ENCODE measurements at places on chromosomes 7 and 10.

GRCh38 chr10:110494532-110494931 lies 3.2 kb upstream of the DUSP5 start:
- no peak for DNase-seq

GRCh38 chr10:7365027-7365745 lies 45.6 kb downstream of the SFMBT2 start:
- DNase-seq = no peak

DNA sequence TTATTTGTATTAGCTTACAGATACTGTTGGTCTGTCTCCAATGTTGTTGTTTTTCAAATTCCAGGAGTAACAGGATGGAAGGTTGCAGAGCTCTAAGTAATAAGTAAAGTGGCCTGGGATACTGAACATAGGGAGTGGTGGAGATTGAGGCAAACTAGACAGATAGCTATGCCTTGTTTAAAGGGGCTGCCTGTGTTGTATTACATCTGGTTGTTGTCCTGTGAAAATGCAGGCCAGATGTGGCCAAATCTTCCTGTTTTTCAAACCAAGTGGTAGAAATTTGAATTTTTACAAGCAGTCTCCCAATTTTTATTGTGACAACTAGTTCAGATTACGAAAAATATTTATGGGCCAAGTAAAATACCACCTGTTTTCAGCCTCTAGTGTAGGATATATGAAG lies 33.5 kb downstream of the BICC1 start:
- DNase-seq = no peak

- DNase-seq = no peak
Observed at GRCh38 chr10:30437031-30437841, 3.3 kb downstream of the MAP3K8 start.

DNA sequence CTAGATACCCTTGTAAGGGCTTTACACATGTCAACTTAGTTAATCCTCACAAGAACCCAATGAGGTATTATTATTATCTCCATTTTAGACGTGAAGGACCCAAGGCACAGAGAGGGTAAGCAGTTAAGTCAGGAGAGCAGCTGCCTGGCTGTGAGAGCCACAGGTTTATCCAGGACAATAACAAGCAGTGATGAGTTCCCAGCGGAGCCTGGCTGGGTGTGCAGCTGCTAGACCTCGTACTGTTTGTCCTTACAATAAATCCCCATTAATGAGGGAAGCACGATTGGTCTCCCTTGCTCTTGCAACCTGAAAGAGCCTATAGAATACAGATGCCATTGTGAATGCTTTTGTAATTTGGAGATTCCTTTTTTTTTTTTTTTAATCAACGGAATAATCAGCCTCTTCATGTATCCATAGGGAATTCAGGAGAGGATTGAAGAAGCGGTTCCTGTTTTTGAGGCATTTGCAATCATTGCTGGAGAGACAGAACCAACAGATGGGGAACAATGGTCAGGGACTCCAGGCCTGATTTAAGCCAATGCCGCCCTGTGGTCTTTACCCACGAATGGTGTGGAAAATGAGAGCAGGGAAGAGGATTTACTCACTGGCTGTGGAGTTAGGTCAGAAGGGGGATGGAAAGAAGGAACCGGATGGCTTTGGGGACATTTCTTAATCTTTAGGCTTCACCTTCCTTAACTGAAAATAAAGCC lies 12.3 kb upstream of the ASB4 start:
- no peak for DNase-seq

GRCh38 chr10:45373576-45374349 lies at the start of gene ALOX5:
Gene ALOX5, plus strand, starts transcription at chr10:45374216. Its CDS starts 64 bp downstream, at chr10:45374280.
- DNase-seq = no peak

DNA sequence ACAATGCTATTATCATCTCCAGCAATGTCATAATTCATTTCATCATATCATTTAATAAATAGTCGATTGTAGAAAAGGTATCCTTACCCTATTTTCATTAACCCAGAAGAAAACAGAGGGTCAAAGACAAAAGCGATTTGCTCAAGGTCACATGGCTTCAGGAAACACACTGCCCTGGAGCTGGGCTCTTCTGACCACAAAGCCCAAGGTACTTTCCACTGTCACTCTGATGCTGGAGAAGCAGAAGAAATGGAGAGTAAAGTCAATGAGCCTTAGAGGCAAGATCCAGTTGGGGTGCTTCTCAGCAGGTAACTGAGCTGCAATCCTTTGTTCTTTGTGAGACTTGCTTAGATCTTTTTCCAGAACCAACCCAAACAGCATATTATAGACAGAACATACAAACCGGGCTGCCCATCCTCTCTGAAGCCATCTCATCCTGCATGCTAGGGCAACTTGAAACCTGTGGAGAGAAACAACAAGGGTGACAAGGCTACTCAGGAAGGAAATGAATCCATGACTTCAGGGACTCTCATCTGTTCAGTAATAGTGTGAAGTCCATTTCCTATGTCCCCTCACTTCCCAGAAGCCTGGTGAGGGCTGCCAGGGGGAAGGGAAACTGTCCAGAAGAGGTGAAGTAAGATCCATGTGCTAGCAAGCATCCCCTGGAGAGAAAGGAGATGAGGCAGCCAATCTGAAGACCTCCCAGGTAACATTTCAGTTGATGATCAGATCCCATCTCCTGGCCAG lies 148.6 kb upstream of the SVIL start:
- no peak for DNase-seq

- DNase-seq = no peak
Observed at GRCh38 chr7:12504149-12504548, 66.4 kb upstream of the SCIN start.

GRCh38 chr7:45000093-45001032 lies at the start of gene CCM2:
Gene CCM2, plus strand, starts transcription at chr7:45000201. Its CDS starts 133 bp downstream, at chr7:45000334.
- no peak for DNase-seq

DNA sequence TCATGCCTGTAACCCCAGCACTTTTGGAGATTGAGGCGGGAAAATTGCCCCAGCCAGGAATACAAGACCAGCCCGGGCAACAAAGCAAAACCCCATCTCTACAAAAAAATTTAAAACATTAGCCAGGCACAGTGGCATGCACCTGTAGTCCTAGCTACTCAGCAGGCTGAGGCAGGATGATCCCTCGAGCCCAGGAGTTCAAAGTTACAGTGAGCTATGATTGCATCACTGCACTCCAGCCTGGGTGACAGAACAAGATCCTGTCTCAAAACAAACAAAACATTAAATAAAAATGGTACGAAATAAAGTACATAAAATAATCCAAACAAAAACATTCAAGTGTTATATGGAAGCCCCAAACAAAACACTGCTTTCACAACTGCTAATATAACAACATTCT lies 125.0 kb downstream of the SNX13 start:
- DNase-seq = no peak

DNA sequence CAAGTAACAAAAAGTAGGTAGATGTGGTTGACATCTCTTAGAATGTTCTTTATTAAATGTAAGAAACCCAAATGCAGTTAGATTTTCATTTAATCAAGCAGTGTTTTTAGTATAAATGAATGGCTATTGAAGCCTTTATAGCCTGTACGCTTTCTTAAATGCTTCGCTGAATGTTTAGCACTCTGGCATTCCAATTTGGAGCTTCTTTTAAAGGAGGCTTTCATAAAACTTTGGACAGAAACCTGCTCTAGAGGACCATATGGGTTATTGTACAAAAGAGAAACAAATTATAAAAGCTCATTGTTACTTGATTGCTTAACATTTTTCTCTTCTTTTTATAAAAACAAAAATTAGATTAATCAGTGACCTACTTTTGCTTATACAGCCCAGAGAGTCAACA lies 59.5 kb downstream of the KCND2 start:
- no peak for DNase-seq

DNA sequence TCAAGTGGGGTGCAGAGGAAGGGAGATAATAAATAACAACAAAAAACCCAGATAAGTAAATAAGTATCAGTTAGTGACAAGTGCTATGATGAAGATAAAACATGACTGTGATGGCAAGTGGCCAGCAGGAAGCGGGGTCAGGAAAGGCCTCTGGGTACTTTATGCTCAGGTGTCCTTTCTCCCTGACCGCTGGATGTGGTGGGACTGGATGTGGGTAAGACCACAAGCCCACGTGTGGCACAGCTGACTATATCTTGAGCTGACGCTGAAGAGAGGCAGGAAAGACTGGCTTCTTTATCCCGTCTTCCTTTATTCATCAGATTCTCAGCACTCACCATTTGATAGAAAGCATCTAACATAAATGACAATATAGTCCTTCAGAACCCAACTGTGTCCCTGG lies 87.8 kb downstream of the CREB5 start:
- DNase-seq = no peak

- no peak for DNase-seq
Observed at GRCh38 chr7:103150192-103150591, 1.3 kb upstream of the NAPEPLD start.

DNA sequence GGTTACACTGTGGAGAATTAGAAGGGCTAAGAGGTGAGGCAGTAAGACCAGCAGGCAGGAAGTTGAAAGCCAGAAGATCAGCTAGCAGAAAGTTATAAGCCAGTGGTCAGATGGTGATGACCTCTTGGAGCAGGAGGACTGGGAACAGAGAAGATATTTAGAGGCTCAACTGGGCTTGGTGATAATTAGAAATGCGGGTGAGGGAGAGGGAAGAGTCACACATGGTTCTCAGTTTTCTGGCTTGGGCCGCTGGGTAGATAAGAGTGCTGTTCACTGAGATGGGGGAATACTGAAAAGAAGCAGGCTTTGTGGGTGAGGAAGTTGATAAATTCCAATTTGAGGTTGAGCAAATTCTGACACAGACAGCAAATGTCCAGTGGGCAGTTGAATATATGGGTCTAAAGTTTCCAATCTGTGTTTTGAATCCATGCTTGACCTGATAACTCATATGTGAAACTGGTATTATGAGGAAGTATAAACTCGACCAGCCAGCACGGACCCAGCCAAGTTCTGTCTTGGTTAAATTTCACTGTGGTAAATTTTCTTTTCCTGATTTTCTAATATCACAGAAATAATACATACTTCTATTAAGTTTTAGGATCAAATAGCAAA lies 22.7 kb downstream of the LSMEM1 start:
- no peak for DNase-seq

DNA sequence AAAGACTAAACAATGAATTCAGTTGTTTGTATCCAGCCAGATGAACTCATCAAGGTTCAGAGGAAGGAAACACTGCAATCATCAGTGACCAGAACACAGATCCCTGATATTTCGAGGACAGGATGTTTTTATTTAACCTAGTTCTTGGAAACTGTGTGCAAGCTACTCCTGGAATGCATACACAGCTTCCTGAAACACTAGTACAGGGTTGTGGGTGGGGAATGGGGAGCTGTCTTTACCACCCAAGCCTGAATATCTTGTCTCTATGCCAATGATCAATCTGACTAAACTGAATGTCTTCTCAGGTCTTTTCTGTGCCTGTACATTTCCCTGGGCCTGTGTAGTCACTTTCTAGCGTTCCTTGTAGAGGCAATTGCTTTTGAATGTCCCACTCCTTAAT lies 374.6 kb downstream of the CALN1 start:
- no peak for DNase-seq

DNA sequence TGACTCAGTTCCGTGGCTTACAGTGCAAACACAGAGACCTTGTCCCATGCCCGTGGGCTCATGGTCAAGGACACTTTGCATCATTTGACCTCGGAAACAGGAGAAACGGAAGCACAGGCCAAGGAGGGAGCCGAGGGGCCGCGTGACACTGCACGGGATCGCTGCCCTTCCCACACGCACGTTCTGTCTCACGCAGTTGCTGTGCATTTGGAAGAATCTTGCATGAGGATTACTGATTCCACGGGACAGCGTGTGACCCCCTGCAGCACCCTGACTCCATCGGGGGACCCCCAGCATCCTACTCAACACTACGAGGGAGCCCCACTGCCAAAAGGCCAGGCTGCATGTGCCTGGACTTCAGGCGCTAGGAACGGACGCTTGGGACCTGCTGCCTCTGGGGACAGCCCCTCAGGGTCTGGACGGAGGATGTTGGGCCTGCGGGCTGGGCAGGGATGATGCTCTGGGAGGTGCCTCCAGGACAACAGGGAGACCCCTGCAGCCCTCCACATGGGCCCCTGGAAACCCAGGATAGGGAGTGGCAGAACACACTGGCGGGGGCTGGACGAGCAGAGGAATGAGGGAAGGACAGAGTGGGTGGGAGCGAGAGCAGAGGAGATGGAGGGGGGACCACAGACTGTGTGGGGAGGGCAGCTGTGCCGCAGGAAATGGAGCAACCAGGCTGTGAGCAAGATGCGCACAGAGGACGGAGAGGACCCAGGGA lies 222.2 kb downstream of the DNAJB6 start:
- no peak for DNase-seq

DNA sequence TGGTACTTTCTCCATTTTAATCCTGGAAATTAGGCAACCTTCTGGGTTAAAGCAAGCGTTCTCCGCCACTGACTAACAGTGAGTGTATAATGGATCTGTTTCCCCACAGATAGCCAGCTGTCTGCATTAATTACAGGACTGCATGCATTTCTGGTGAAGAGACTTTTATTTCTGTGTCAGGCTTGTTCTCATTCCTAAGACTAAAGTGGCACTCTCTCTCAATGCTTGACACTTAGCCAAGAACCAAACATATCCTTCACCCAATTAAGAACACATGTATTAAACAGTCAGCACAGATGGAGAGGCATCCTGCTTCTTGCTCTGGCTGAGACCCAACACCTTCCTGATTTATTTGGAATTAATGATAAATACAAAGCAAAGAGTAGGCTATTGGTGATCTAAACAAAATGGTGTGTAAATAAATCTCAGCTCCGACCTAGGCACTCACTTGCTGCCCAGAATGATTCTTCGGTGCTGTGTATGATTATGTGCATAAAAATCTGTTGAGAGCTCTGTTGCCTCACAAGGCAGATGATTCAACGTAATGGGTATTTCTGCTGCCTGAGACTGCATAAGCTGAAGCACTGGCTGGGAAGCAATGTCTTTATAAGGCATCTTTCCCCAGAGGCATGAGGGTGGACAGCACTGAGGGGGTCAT lies 16.8 kb downstream of the CALU start:
- no peak for DNase-seq

DNA sequence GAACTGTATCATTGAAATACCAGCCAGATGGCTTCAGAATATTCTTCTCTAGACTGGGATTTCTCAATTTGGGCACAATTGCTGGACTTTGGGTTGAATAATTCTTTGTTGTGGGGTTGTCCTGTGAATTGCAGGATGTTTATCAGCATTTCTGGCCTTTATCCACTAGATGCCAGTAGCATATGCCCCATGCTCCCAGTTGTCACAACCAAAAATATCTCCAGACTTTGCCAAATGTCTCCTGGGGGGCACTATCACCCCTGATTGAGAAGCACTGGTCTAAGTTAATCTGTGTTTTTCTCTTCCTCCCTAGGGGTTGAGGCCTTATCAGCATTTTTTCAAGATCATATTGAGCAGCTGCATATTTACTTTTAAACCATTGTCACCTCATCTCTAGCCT lies 204.9 kb upstream of the SP8 start:
- no peak for DNase-seq

DNA sequence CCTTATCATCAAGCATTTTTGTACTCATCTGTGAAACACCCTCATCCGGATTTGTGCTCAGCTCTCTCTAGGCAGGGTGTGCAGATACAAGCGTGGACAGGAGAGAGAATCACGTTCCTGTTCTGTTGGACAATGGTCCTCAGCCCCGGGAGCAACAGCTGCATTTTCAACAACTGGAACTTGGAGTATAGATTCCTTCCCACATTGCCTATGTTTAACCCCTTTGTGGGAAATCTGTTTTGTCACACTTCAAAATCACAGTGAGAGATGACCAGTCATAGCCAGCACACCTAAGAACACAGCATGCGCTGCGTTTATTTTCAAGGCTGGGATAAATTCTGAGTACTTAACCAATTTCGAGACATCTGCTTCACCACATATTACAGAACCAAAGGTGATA lies 32.5 kb downstream of the MAP3K8 start:
- no peak for DNase-seq

Data from activated CD4-positive, CD25-positive, alpha-beta regulatory T cell (primary cell).